Stomach (tissue), 19 donors: ENCODE measurements at places on chromosomes 4 and X. TPM values are rescaled to one million over a fixed set of nuclear protein-coding genes. Genes with fewer than 3 reads are reported as not detected.

GRCh38 chr4:184167576-184167975 lies 50.1 kb downstream of the ENPP6 start:
- DNase-seq = no peak

DNA sequence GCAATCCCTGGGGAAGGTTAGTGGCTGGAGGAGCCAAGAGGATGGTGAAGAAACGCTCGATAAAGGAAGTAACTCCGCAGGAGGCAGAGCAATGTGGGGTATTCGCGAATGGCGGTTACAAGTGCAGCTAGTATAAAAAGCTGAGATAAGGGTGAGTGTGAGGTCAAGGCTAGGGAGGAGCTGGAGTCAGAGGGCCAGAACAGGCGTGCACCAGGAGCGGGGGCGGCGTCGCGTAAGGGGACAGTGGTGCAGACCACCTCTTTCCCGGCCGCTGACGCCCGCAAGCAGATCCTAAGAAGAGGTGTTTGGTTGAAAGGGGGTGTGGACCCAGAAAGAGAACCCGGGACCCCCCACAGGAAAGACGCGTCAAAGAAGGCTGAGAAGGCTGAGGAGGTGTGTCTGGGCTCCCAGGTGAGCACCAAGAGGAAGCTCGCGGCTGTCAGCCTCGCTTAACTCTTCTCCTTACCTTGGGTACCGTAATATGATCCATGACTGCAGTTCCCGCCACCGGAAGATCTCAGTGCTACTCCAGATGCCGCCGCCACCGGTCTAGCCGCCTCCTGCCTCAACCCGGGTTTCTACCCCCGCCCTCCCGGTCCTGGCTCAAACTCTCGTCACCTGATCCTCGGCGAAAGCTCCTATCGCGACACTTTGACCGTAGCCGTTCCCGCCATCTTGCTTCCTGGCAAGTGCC lies at the start of gene MTMR8:
Gene MTMR8 (minus strand): TSS at position 579 of the 694 bp plus-strand sequence. CDS start 89 bp downstream, at position 490.
- peak; percentile 89 for DNase-seq

Gene SMIM31
- not detected for total RNA-seq

Gene SRPK3
- total RNA-seq = not detected

DNA sequence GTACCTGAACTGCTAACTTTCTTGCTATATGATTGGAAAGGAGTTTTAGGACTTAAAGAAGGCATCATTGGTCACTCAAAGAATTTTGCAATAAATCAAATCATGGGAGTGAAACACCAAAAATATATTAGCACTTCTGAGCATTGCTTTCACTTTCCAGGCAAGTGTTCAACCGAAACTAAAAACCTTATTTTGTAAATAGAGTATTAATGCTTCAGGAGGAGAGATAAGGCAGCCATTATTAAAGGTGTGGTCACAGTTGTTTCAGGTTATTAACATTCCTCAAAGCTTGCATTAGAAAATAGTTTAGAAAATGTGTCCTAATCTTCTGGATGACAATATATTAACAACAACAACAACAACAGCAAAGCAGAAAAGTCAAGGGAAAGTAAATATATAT lies 92.3 kb upstream of the TLL1 start:
- no peak for DNase-seq

DNA sequence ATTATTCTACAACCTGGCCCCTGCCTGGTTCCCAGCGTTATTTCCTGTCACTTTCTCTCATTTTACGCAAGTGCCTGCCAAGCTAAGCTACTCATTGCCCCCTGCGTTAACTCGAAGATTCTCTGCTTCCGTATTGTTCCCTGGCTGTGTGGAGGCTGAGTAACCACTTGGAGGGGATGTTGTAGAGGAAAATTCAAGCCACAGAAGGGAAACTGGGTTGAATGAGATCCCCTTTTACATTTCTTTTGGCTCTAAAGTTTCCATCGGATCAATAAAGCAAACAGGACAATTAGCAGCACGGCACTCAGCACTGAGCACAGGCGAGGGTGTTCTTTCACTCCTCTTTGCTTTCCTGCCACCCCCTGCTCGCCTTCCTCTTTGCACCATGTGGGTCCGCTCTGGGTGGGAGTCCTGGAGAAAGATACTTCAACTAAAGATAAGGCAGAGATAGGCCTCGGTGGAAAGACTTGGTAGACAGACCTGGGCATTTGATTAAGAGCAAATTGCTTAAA lies 4.2 kb upstream of the TMSB4X start:
- DNase-seq = peak; percentile 84

Gene ABCG2
- total RNA-seq = 6.4 TPM

DNA sequence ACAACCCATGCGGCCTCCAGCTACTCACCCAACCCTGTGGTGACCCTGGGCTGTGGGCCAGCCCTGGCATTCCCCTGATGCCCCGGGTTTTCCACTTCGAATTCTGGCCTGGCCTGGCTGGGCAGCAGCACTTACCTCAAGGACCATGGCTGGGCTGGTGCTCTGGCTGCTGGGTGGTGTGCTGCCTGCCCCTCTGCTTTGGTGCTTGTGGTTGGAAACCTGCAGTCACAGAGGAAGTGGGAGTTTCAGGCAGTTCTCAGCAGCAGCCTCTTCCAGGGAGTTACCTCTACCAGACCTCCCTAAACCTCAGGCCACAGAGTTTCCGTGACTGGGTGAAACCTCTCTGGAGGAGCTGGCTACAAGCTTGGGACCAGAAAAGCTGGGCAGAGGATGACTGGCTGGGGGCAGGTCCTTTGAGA lies at the start of gene CXCR3:
Gene CXCR3 (minus strand): TSS at position 209 of the 419 bp plus-strand sequence. CDS start 62 bp downstream, at position 147.
- DNase-seq = no peak

GRCh38 chrX:15343075-15343476 lies 7.8 kb upstream of the PIGA start:
- DNase-seq = no peak

Gene BANK1
- not detected for total RNA-seq

- DNase-seq = no peak
Observed at GRCh38 chr4:91118597-91118996, 991.4 kb downstream of the CCSER1 start.

Gene SYN1
- 1.5 TPM for total RNA-seq

Gene PTPN13
- 2.9 TPM for total RNA-seq

Gene ZGRF1
- total RNA-seq = 20.6 TPM

Gene ASMTL
- total RNA-seq = 9.3 TPM

Gene CHRDL1
- 18.7 TPM for total RNA-seq

- peak; percentile 30 for DNase-seq
Observed at GRCh38 chrX:111180750-111181240, 84.8 kb downstream of the PAK3 start.

GRCh38 chr4:53617101-53617680 lies 25.9 kb upstream of the LNX1 start:
- no peak for DNase-seq

- no peak for DNase-seq
Observed at GRCh38 chr4:13872155-13872554, 244.6 kb upstream of the BOD1L1 start.

Gene ZCCHC13
- total RNA-seq = not detected

GRCh38 chr4:42612898-42613297 lies 44.0 kb downstream of the ATP8A1 start:
- DNase-seq = no peak

DNA sequence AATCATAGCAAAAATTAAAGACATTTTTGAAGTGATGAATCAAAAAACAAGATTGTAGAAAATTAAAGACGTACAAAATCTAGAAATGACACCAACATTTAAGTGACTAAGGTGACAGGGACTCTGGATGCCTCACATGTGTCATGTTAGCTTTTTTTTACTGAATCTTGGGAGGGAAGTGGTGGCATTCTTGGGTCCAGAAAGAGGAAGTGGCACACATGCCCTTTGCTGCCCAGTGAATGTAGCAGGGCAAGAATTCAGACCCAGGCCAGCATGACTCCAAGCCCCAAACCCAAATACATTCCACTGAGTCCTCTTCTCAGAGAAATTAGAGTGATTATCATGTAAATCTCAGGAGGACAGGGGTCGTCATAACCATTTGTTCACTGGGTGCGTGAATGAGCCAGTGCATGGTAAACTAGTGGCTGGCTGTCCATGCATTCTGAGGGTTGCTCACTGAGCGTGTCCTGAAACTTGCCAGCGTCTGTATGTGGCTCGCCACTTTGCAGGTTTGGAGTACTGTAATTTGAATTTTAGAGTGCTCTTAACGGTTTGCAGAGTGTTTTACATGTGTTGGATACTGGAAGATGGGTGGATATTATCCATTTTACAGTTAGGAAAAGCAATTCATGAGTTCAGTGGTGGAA lies 55.4 kb upstream of the TBC1D14 start:
- no peak for DNase-seq

GRCh38 chr4:166498546-166498945 lies 625.5 kb downstream of the TLL1 start:
- DNase-seq = no peak

Gene RPL10
- 1,903 TPM for total RNA-seq

Gene PASD1
- total RNA-seq = not detected

GRCh38 chr4:135838889-135839288 lies 1637.3 kb upstream of the PABPC4L start:
- DNase-seq = no peak

- DNase-seq = no peak
Observed at GRCh38 chr4:95186666-95187065, 362.1 kb downstream of the UNC5C start.

DNA sequence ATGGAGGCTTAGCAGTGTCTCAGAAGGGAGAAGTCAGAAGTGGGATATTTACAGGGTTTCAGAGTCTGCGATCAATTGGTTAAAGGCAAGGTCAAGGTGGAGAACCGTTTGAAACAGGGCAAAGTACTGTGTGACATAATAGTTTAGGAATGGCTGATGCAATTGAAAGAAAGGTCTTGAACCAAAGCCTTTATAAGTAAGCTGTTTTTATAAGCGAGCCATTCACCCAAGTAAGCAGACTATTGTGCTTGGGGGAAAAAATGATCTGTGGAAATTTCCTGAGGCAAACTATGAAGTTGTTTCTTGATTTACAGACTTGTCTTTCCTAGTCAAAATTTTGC lies 327.3 kb downstream of the CAMK2D start:
- DNase-seq = no peak

- DNase-seq = peak; percentile 17
Observed at GRCh38 chr4:65399084-65399483, 271.2 kb downstream of the EPHA5 start.

Gene GATA1
- not detected for total RNA-seq

- DNase-seq = no peak
Observed at GRCh38 chrX:13875572-13875971, 58.7 kb upstream of the GPM6B start.

- DNase-seq = no peak
Observed at GRCh38 chrX:47623540-47624027, 3.9 kb upstream of the SYN1 start.

GRCh38 chr4:57320217-57320616 lies 210.0 kb upstream of the IGFBP7 start:
- DNase-seq = no peak

- DNase-seq = peak; percentile 88
Observed at GRCh38 chr4:71231129-71232055, 107.4 kb upstream of the SLC4A4 start.

DNA sequence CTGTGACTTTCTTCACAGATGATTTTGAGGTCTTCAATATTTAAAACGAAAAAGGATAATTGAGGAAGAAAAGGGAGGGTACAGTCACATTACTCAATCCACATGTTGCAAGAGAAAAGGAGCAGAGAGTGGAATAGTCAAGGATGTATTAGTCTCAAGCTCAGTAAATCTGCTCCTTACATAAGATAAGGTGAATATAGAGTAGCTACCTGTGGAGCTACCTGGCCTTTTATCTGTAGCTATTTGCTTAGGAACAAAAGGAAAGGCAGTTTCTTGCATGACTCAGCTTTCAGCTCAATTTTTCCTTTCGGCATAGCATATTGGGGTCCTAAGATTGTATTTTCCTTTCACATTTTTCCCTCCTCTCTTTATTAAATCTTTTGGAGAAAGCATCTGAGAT lies 26.3 kb upstream of the ACTRT1 start:
- DNase-seq = no peak

GRCh38 chr4:87865960-87866598 lies 33.3 kb downstream of the MEPE start:
- DNase-seq = peak; percentile 5

GRCh38 chr4:113695328-113696169 lies 66.0 kb downstream of the CAMK2D start:
- DNase-seq = peak; percentile 36
